Activated naive CD4-positive, alpha-beta T cell (primary cell): ENCODE measurements at places on chromosomes 1 and 21.

DNA sequence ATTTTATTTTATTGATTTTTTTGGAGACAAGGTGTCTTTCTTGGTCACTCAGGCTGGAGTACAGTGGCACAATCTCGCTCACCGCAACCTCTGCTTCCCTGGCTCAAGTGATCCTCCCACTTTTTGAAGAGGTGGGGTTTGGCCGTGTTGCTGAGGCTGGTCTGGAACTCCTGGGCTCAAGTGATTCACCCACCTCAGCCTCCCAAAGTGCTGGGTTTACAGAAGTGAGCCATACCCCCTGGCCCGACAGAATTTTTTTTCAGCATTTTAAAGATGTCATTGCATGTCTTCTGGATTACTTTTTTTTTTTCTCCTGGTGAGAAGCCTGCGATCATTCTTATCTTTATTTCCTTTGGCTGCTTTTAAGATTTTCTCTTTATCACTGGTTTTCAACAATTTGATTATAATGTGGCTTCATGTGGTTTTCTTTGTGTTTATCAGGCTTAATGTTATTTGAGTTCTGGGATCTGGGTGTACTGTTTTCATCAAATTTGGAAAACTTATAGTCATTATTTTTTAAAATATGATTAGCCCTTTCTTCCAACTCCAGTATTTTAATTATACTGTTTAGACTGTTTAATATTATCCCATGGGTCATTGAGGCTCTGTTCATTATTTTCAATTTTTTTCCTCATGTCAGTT lies 23.1 kb upstream of the PTBP2 start:
- DNase-seq = no peak

- DNase-seq = no peak
These were observed 200.0 kb downstream of the TOMM20 start for GRCh38 chr1:234928642-234929041.

GRCh38 chr1:33455539-33456501 lies 16.6 kb upstream of the ZSCAN20 start:
- DNase-seq = no peak

- no peak for DNase-seq
These were observed 30.4 kb upstream of the ZBTB21 start for GRCh38 chr21:42040411-42041180.

DNA sequence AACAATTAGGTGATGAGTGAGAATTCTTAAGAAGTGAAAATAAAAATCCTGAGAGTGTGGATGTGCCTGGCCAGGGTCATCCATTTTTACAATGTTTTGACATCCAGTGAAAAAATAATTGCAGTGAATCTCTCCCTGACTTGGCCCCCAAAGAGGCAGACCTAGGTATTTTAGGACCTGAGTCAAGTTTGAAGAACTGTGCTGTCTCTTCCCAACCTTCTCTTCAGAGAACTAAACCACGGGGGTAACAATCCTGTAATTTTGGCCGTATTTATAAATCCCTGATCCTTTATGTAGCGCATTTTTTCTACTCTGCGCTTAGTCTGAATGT lies 43.3 kb upstream of the PPP2R5A start:
- no peak for DNase-seq

DNA sequence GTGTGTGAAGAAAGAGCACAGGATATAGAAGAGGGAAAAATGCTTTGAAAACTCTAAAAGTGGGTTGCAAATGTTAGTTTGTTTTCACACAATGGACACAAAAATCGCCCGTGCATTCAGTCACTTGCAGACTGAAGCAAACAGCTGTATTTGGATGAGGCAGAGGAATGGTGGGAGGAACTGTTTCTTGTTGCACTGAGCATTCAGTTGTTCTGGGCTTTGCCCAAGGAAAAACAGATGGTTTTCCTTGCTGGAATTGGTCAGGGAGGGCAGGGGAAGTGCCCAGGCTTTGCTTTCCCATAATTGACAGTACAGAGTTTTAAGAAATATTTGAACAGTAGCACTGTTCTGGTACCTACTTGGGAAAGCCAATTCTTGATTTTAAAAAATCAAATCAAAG lies 19.5 kb upstream of the WARS2 start:
- no peak for DNase-seq

- no peak for DNase-seq
These were observed 34.4 kb downstream of the AHCTF1 start for GRCh38 chr1:246897302-246897701.

DNA sequence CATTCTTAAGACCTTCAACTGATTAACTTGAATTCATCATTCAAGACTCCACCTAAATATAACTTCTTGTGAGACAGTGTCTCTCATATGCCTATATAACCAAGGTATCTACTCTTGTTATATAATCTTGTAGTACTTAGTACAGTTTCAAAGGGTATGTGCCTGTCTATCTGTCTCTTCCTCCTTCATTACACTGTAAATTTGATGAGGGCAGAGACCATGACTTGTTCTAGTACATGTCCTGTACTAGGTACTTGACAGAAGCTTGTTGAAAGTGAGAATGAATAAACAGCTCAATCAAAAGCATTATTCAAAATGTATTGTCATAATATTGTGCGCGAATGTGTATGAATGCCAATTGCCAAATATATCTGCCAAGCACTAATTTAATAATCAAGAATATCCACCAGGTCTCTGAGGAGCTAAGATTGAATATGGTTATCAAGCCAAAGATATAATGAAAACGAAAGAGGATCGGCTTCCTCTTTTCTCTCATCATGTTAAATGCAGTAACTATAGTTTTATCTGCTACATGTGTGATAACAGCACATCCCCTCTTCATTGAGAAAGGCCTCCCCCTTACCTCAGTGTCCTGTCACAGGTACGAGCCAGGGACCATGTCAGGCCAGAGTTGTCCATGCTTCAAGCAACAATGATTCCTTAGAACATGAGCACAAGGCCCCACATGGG lies 117.3 kb downstream of the UCHL5 start:
- no peak for DNase-seq

DNA sequence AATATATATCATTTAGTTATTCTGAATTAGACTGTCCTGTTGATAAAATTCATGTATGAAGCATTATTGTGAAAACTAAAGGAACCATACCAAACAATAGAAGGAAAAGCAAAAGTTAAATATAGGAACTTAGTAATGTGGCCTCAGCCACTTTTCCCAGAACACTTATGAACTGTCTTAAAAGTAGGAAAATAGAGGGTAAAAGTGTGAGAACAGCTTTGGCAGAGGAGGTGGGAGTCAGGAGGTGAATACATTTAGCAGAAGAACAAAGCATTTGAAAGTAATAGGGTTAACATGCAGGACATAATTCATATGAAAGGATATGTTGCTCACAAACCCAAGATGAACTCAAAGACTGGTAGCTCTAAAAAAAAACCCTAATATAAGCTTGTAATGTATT lies 121.9 kb downstream of the KCNT2 start:
- no peak for DNase-seq

- DNase-seq = no peak
These were observed 2.1 kb upstream of the SERINC2 start for GRCh38 chr1:31410871-31411270.

DNA sequence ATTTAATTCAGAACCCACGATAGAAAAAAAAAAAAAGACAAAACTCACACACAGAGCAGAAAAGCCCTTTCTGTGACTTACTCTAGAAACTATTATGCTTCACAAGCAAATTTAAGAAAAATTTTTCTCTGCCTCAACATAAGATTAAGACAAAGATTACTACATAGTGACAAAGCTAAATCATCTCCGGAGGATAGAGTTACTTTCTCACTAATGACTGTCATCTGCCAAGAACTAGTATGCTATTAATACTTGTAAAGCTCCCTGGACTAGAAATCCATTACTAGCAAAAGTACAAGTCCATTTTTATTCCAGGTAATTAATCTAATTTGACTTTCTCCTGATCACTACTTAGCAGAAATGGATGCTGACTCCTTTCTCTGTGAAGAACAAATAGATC lies 25.9 kb downstream of the GREM2 start:
- no peak for DNase-seq

GRCh38 chr1:13790290-13791030 lies 90.5 kb downstream of the PRDM2 start:
- no peak for DNase-seq

DNA sequence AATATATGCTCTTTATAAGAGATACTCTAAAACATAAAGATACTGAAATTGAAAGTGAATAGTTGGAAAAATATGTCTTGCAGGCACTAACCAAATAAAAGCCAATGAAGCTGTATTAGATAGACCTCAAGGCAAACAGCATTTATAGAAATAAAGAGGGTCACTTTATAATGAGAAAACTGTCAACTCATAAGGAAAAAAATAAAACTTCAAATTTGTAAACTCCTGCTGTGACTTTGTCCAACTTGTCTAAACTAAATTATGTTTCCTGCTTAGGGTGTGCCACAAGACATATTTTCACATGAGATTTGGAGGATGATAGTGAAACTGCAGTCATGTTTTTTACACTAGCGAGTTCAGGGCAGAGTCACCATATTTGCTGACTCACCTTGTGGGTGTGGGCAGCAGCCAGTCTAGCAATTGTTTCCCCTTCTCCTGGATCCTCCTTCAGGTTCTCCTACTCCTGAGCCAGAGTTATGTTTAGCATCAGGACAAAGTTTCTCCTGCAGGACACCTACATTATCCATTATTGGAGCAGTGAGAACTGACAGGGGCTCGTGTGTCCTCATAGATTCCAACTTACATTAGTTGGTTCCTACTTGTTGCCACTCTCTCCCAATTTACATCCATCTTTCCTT lies 43.8 kb downstream of the CD53 start:
- DNase-seq = no peak

GRCh38 chr1:211742889-211743529 lies 67.6 kb upstream of the NEK2 start:
- no peak for DNase-seq

GRCh38 chr1:232538224-232538942 lies 91.5 kb downstream of the SIPA1L2 start:
- no peak for DNase-seq

GRCh38 chr1:176888471-176889032 lies 276.0 kb downstream of the ASTN1 start:
- no peak for DNase-seq
